Left renal pelvis (tissue), 4 donors: ENCODE measurements at places on chromosomes 5 and 9. TPM values are rescaled to one million over a fixed set of nuclear protein-coding genes. Genes with fewer than 3 reads are reported as not detected.

GRCh38 chr9:131658377-131659129 is 81.3 kb downstream of the RAPGEF1 start:
- no peak for DNase-seq

Gene KCNV2
- polyA plus RNA-seq, result 0.07 TPM

Gene C5orf58
- polyA plus RNA-seq, result not detected

GRCh38 chr9:126842977-126843799 is 17.3 kb upstream of the ZBTB34 start:
- no peak for DNase-seq

DNA sequence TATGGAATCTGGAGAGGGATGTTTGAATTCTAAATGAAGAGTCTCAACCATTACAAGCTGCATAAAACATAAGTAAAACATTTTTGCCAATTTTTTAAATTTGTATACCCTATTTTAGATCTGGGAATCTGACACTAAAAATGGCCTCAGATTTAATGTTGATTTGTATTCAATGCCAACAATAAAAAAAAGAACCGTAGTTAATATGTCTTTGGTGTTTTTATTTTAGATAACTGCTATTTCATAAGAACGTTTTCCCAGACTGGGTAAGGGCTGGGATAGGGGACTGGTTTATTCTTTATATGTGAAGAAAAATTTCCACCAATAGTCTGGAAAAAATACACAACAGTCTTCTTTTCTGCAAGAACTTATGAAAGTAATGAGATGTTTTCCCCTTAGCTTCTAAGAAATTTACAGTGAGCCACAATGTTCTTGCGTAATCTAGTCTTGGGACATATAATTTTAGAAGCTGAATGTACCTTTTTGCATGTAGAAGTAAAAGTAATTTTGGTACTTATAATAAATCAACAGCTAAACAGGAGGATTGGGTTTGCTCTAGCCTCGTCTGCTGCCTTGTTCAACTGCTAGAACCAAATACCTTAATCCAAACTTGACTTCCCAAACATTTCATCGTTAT is 244.6 kb upstream of the EFNA5 start:
- DNase-seq, result no peak

GRCh38 chr5:11809407-11809806 is 94.8 kb downstream of the CTNND2 start:
- DNase-seq, result no peak

DNA sequence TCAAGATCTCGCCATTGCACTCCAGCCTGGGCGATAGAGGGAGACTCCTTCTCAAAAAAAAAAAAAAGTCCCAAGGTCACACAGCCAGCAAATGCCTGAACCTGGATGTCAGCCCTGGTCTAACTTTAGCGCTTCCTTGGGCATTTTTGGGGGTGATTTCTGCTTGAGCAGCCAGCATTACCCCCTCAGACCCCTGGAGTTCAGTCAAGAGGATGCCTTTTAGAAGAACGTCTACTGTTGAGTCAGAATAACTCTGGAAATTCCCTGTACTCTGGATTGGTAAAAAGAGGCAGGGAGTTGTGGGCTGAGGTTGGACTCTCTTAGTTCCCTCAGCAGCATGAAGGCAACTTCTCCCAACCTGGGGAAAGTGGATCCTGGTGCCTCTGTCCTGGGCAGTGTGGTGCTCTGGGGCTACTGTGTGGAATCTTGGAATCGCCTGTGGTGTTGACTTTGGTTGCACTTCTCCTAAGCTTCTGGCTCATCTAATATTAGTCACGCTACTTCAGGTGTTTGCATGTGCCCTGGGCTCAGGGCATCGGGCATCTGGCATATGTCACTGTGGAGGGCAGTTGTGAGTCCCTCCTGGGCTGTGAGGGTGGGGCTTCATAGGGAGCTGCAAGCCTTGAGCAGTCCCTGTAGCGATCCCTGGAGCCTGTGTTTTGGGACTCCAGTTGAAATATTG is 32.2 kb downstream of the STXBP1 start:
- DNase-seq, result no peak

Gene FREM1
- polyA plus RNA-seq, result 181 TPM

- DNase-seq, result no peak
Measured at GRCh38 chr5:78753093-78753531, 104.5 kb upstream of the LHFPL2 start.

- no peak for DNase-seq
Measured at GRCh38 chr9:115733318-115734110, 420.1 kb upstream of the PAPPA start.

GRCh38 chr9:93392974-93393373 is 58.5 kb upstream of the FAM120A start:
- DNase-seq, result no peak

DNA sequence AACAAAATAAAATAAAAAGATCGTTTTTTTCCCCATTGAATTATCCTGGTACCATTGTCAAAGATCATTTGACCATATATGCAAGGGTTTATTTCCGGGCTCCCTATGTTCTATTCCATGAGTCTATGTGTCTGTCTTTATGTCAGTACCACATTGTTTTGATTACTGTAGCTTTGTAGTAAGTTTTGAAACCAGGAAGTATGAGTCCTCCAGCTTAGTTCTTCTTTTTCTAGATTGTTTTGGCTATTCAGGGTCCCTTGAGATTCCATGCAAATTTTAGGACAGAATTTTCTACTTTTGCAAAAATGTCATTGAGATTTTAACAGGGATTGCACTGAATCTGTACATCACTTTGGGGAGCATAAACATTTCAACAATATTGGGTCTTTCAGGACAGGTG is 18.7 kb upstream of the EEIG1 start:
- DNase-seq, result no peak

Gene CD274
- polyA plus RNA-seq, result 0.39 TPM

DNA sequence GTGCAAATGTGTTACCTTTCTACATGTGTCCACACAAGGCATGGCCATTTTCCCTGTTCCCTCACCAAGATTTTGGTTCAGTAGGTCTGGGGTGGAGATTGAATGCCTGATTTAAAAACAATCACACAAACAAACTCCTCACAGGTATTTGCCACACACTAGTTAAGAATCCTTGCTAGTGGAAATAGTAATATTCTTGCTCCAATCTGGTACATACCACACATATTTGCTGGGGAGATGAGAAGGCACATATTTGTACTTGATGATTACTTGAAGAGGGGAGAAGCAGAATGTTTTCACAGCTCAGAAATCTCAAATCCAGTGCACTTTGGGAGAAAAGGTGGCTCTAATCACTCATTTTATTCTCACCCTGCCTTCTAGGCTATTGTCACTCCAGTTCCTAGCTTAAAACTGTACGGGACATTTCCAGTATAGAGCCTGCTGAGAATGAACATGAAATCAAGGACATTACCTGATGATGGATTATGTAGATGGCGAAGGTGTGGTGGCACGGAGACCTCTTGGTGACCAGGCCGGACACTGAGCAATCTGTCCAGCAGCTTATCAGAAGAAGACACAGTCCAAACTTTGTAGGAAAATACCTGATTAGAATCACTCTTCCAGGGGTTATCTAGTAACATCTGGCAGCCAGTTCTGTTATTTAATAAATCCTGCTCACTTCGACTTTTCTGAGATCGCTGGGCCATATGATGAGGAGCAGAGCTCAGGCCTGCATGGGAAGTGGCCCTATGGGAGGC is 116.1 kb upstream of the IL6ST start:
- no peak for DNase-seq
